ENCODE measurements at places on chromosomes 6 and 20.

DNA sequence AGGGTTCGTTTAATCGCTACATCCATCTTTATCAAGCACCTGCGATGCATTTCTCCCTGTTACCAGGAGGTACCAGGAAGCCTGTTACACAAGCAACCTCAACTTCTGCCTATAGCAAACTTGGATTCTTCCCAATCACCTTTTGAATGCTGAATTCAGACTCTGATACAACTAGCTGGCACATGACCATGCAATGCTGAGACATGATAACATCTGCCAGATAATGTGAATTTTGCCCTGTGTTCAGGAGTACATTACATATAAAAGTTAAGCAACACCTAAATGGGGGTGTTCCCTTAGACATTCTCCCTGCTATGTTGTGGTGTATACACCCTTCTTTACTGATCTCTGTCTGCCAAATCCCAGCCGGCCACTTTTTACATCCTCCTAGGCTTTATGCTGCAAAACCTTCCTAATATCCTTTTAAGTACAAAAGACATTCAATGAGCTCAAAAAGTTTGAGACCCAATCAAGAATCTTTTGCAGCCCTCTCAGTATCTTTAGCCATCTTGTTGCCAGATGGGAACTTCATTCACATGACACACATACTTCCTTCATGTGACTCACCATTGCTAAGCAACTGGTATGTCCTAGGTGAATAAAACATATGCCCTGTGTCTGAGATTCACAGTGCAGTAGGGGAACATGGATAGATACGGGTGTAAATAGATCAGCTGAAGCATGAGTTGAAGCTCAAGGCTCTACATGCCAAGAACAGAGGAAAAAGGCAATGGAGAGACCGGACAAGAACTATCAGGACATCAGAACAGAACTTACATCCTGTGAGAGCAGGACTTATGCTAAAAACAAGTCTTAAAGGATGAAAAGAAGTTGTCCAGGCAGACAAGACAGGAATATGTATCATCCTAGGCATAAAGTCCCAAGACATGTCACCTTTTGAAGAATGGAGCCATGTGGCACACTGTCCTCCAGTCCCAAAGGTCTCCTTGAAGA lies 84.3 kb downstream of the ZHX3 start:
- DNase-seq = no peak

GRCh38 chr20:20272686-20273085 lies 95.2 kb upstream of the INSM1 start:
- DNase-seq = no peak

- no peak for DNase-seq
Measured at GRCh38 chr6:167849846-167850459, 23.2 kb downstream of the AFDN start.

GRCh38 chr6:146169872-146170271 lies 141.0 kb downstream of the GRM1 start:
- DNase-seq = no peak

DNA sequence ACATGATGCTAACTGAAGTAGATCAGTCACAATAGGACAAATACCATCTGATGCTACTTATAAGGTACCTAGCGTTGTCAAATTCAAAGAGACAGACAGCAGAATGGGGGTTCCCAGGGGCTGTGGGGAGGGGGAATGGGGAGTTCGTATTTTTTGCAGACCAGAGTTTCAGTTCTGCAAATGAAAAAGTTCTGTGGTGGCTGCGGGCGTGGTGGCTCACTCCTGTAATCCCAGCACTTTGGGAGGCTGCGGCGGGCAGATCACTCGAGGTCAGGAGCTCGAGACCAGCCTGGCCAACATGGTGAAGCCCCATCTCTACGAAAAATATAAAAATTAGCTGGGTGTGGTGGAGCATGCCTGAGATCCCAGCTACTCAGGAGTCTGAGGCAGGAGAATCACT lies 68.1 kb downstream of the SLC22A23 start:
- no peak for DNase-seq

- DNase-seq = no peak
Measured at GRCh38 chr20:19850198-19850533, 92.1 kb downstream of the RIN2 start.

DNA sequence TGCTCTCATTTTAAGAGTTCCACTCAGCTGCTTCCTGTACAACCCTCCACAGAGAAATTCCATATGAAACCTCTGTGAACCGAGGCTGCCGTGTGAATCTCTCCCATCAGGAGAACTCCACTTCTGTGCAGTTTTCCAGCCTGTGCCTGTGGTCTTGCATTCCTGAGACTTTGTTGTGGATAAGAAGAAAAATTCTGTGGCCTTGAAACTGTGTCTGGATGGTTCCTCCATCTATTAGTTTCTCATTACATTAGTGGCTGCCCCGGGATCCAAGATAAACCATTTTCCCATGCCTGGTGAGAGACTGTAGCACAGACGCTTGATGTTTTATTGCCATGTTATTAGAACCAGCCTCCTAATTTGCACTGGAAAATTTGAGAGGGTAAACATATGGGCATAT lies 40.8 kb upstream of the TIAM2 start:
- no peak for DNase-seq

GRCh38 chr20:62737271-62737811 lies 28.7 kb downstream of the NTSR1 start:
- no peak for DNase-seq

DNA sequence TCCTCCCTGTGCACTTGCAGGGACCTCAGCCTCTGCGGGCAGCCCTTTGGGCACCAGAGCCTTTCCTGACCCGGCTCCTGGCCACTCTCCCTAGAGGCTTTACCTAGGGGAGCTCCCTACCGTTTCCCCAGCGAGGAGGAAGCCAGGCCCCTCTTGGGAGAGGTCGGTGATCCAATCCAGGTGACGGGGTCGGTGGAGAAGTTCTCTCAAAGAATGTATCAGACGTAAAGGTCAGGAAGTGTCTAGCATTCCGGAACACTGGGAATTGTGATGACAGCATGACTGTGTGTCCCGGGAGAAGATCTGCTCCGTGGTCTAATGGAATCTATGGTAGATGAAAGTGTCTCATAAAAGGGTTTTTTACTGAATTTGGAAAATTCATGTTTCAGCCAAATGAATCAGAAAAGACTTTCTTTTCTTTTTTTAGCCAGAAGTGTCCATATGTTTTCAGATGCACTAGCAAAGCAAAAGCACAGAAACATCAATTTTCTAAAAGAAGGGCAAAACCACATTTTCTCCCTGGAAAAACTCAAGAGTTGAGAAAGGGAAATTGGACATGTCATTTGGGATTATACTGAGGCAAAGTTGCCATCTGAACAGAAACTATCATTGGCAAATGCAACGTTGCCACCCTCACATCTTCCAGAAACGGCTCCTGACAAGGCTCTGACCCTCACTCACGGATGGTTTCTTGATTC lies 289.4 kb downstream of the THBS2 start:
- DNase-seq = no peak

DNA sequence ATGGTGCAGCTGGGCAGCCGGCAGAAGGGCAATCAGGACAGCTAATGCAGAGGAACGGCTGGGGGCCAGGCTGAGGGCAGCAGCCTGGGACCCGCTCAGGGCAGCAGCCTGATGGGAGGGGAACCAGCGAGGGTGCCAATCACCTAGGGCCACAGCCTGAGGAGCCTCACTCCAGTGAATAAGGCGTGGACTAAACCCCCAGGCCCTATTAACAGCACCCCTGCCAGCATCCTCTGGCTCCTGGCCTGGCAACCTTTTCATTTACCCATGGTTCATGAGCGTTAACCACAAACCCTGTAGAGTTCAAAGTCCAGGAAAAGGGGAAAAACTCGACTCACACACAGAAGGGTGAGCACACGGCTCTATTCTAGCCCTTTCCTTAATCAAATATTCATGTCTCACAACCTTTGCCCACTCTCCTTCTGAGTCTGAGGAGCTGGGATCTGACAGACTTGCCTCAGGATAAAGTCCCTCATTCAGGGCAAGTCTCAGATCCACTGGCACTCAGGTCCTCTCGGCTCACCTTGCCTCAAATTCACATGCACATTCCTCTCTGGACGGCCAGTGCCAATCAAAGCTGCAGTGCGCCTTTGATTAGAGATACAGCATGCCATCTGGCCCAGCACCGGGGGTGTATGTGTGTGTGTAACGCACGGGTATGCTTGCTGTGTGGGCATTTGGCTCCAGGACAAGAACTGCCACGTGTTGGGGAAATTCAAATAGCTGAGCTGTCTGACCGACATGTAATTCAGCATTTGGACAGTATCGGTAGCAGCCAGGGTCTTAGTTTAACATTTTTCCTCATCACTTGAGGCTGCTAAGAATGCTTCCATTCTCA lies 86.9 kb upstream of the TRAF3IP2 start:
- no peak for DNase-seq

DNA sequence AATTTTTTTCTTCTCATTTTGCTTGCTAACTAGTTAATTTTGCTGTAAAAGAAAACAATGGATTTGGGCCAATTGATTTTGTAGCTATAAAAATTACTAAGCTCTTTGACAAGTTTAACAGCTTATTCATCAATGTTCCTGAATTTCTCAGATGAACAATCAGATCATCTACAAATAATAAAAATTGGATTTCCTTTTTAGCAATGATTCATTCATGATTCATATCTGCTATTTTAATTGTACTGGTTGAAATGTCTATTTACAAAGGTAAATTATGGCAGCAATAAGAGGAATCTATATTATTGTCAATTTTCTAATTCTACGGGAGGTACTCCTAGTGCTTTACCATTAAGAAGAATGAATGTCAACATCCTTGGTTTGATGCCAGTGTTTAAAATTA lies 178.8 kb upstream of the BTBD3 start:
- DNase-seq = no peak

DNA sequence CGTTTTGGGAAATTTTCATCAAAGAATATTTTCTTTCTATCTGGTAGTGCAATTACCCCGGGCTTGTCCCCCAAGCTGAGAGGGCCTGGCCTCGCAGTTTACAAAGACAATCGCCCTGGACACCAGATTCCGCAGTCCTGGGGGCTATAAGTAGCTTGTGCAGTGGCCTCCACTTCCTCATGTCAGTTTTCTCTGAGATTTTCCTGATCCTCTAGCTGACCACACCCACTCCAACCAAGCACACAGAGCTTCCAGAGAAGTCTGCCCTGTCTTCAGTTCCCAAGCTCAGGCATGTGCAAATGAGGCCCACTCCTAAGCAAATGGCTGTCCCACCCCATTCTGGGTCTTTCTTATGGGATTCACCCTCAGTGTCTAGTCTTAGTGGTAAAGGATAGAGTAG lies 245.3 kb downstream of the MAFB start:
- no peak for DNase-seq

- no peak for DNase-seq
Measured at GRCh38 chr20:39886650-39887190, 802.3 kb downstream of the MAFB start.

GRCh38 chr20:45320948-45321595 lies 13.0 kb upstream of the MATN4 start:
- DNase-seq = no peak

- DNase-seq = no peak
Measured at GRCh38 chr6:44715925-44716324, 328.4 kb downstream of the CDC5L start.

DNA sequence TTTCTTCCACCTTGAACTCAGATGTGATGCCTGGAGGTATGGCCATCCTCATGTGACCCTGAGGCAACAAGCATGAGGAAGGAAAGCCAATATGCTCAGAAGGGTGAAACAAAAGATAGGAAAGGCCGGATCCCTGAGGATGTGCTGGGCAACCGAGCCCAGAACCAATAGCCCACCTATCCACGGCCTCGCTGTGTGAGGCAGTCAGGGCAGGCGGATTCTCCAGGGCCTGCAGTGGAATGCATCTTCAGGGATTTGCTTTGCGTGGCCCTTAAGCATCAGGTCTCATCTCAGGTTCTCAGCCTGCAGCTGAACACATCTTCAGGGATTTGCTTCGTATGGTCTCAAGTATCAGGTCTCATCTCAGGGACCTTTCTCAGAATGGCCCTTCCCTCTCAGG lies 139.8 kb downstream of the ANKRD60 start:
- DNase-seq = no peak

DNA sequence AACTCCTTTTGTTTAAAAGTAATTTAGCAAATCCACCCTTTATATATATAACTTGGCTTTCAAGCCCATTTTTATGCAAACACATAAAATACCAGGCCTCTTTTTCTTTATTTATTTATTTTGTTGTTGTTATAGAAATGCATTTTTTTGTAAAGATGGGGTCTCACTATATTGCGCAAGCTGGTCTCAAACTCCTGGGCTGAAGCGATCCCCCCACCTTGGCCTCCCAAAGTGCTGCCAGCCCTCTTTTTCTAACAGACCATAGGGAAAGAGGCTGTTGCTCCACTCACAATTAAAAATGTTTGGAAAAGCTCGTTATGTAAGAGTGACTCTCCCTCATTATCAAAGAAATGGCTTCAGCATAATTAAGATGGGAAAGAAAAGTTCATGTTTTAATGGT lies 440.9 kb downstream of the HACE1 start:
- DNase-seq = no peak

DNA sequence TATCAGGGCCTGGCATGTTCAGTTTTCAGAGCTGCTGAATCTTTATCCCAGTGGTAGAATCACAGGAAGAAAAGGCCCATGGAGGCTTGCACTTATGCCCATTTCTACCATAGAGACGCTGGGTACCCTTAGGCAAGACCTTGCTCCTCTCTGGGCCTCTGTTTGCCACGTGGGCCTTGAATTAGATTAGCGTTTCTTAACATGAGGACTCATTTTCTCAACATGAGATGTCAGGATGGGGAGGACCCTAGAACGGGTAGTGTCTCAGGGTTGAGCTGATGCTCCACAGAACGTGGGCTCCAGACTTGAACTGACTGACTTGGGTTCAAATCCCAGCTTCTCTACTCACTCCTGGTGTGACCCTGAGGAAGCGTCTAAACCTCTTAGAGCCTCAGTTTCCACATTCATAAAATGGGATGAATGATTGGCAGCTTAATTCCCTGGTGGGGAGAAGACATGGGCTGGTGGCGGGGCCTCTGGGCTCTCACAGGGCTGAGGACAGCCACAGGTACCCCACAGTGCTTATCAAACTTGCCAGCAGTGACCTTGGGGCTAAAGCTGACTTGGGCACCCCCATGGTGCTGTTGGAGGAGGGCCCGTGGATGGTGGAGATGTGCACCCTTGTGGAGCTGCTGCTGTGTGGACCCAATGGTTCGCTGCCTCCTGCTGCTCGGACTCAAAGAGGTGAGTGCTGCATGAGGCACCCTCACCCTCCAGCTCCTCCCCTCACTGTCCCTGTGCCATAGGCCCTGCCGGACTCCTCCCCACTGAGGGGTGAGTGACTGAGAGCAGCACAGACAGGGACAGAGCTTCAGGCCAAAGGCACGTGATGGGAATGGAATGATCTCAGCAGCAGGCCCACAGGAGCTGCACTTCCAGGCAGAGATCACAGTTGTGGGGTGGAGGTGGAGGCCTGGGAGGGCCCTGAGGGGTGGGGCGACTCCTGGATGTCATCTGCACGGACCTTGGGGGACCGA lies 28.2 kb downstream of the SUN5 start:
- no peak for DNase-seq

DNA sequence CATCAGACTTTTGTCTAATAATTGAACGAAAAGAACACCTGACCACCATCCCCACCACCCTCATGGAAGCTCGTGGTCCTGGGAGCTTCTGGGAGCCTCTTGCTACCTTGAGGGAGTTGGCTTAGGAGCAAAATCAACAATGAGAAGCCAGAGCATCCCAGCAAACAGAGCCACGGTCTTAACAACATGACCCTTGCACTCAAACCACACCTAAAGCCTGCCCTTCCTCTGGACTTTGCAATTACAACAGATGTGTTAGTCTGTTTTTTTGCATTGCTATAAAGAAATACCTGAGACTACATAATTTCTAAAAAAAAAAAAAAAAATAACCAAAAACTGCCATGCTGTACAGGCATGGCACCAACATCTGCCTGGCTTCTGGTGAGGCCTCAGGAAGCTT lies 9.5 kb upstream of the RBM24 start:
- DNase-seq = no peak

Data from activated CD4-positive, alpha-beta T cell treated with anti-CD3 and anti-CD28 coated beads for 48 hours (primary cell).